ENCODE measurements at places on chromosomes 5 and 9.

- no peak for DNase-seq
These were observed 22.7 kb downstream of the ANXA2R start for GRCh38 chr5:43017428-43017815.

- no peak for DNase-seq
These were observed 6.2 kb downstream of the NLN start for GRCh38 chr5:65728218-65728617.

DNA sequence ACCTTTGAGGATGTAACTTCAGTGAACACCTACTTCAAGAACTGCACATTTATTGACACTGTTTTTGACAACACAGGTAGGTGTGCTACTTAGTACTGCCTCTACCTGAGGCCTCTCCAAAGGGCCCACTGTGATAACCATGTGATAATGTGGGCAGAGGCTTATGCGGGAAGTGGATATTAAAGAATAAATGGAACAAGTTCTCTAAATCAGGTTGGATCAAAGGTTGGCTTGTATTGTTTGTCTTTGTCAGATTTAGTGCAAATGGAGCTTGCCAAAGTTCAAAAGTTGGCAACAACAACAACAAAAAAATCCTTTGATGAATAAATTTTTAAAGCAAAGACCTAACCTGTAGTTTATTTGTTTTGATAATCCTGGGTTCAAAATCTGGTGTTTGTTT, 104.2 kb upstream of the IQGAP2 start:
- DNase-seq, result no peak

GRCh38 chr5:23389291-23390101, 117.9 kb upstream of the PRDM9 start:
- no peak for DNase-seq

DNA sequence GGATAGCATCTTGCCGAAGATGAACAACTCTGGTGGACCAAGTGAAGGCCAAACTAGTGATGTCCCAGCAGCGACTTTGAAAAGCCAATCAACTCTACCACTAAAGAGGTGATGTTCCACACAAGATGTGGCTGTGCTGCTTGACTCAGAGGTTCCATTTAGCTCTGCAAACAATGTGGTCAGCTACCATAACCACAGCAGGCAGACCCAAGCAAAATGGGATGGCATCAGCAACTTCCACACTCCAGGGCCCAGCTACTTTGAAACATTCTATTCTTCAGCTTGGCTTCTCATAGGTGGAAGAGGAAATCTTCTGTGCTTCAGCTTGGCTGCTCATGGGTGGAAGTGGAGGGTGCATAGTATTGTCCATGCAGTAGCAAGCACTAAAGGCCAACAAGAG, 70.5 kb downstream of the IRX2 start:
- DNase-seq, result no peak

DNA sequence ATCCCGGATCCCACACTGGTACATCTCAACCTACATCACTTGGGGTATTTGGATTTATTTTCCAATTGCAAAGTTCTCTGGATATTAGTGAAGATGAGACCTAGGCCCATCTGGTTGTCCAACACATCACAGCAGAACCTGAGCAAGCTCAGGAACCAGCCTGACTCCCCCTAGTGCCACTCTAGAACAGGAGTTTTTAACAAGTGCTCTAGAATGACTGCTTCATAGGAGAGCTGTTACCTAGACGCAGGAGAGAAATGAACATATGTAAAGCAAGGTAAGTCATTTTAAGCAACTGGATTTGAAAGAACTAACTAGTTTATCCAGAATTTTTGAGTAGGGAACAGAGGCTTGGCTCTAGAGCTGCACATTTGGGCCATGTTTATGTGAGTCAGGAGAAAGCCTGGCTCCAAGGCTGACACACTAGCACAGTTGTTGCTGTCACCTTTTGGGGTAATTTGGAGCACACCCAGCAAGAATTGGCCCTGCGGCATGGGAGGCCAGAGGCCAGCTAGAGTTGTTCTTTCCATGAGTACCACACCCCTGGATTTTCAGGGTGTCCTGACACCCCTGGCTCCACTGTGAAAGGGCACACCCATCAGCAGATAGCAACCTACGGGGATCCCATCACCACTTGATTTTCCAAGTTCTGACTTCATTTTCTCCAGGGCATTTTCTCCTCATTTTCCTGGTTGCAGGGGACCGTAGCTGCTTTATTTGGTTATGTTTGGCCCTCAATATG, 110.9 kb upstream of the LPAR1 start:
- no peak for DNase-seq

GRCh38 chr9:34578241-34579103, 11.1 kb downstream of the CNTFR start:
- no peak for DNase-seq

DNA sequence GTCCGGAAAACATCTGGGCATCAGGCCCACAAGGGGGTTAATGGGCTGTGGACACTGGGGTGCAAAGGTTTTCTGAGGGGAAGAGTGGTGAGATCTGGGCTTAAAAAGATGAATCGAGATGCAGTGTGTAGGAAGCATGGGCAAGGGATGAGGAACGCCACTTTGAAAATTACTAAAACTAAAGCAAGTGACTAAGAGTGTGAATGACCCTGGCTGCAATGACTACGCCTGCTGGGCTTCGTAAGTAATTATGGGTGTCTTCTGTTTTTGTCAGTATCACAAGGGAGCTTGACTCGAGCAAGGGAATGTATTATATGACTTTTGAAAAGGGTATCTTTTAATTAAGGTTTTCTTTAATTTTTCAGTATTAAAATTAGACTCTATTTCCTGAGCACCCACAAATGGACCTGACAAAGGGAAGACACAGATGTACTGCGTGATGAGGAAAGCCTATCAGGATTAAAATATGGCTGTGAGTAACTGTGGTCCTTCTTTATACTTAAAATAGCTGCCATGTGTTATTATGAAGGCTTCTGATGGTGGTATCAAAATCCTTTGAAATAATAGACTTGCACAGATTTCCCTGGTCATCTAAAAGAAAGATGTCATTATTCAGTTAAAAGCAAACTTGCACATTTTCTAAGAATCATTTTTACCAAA, 4.2 kb downstream of the CTXN3 start:
- DNase-seq, result no peak

GRCh38 chr9:38088006-38088925, 19.2 kb upstream of the SHB start:
- DNase-seq, result peak; percentile 77

DNA sequence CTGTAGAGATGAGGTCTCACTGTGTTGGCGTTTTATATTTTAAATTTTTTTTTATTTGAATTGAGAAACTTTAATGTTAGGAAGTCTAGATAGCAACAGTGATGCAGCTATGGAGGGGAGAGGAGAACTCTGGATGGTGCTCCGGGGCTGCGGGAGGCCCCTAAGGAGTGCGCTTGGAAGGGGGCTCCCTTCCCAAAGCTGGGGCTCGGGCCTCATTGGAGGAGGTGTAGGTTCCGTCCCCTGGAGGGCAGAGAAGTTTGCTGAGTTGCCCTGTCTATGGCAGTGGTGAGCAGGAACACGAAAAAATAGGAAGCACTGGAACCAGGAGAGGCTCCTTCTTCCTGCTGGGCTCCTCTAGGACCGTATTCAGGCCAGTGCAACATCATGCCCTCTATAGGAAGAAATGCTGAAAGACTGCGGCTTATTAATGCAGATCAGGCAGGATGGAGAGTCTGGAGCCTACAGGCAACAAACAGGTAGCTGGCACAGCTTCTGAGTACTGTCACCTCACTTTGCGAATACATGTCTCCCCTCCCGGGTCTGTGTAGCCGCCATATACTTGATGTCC, 16.1 kb downstream of the AHRR start:
- no peak for DNase-seq

- DNase-seq, result no peak
These were observed 291.2 kb downstream of the TMEM167A start for GRCh38 chr5:82785882-82786509.

- DNase-seq, result no peak
These were observed 41.0 kb upstream of the GFPT2 start for GRCh38 chr5:180394031-180394636.

DNA sequence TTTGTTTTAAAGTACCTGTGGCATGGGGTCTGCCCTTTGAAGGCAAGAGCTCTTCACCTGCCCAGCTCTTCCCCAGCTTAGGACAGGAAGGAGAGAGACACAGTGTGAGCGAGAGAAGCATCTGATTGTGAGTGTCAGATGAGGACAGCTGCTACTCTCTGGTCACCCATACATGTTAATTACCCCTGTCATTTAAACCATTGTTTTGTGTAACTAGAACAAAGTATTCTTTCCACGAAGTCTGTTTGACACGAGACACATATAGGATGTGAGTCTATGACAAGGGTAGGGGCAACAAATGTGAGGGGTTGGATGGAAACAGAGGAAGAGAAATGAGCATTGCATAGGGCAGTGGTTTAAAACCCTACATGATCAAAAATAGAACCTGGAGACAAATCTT, 3.0 kb upstream of the CD274 start:
- DNase-seq, result no peak

DNA sequence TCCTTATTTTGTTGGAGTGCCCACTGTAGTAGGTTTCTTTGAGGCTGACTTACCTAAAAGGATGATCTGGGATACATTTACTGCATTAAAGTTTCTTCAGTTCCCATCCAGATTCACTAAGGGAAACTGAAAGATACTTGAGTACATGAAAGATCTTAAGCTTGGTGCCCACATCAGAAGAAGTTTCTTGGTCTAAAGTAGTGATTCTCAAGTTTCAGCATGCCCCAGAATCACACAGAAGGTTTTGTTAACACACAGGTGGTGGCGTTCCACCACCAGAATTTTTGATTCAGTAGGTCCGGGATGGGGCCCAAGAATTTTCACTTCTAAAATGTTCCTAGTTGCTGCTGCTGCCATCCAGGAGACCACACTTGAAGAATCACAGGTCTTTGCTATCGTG, 171.0 kb downstream of the ZNF462 start:
- DNase-seq, result no peak

- DNase-seq, result no peak
These were observed 608.2 kb upstream of the DAB2 start for GRCh38 chr5:40033009-40033408.

GRCh38 chr9:85016384-85017006, 347.0 kb downstream of the NTRK2 start:
- DNase-seq, result no peak

- DNase-seq, result no peak
These were observed 213.2 kb upstream of the GRIN3A start for GRCh38 chr9:101951598-101951997.

DNA sequence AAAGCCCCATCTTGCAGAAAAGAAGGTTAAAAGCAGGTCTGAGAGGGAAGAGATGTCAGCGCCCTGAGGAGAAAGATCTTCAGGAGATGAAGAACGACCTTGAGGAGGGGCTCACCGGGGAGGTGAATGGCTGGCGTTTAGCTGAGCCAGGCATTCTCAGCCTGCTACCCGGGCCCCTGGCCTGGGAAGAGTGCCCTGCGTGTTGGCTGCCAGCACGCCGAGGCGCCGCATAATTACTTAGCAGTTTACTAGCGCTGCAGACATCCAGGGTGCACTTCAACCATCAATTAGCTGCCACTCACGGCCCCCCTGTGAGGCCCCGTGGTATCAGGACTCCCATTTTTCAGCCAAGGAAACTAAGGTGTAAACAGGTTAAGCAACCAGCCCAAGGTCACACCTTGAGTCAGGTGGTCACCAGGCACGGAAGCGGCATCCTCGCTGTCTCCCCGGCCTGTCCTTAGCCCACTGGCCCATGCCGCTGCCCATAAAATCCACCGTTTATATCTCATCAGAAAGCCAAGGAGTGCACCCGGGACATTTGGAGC, 551.9 kb downstream of the BNC2 start:
- no peak for DNase-seq

DNA sequence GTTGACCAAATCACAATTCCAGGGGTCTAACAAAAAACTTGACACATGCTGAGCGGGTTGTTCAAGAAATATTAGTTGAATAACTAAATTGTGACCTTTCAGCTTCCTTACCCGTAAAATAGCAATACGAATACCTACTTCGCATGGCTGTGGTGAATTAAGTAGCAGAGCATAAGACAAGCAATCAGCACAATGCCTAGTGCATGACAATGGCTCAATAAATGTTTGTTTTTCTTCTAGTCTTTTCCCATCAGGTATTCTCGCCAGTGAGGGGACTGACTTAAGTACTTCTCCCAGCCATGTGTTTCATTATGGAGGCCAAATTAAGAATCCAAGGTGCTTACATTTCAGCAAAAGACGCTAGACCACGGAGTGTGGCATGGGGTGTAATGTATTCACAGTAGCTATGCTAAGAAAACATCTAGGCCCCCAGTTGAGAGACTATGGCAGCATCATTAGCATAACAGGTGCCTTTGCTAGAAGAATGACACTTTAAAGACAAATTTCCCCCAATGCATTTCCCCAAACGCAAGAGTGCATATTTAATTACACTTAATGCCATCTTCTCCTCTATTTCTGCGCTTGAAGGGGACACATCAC, 145.9 kb downstream of the ASTN2 start:
- no peak for DNase-seq

DNA sequence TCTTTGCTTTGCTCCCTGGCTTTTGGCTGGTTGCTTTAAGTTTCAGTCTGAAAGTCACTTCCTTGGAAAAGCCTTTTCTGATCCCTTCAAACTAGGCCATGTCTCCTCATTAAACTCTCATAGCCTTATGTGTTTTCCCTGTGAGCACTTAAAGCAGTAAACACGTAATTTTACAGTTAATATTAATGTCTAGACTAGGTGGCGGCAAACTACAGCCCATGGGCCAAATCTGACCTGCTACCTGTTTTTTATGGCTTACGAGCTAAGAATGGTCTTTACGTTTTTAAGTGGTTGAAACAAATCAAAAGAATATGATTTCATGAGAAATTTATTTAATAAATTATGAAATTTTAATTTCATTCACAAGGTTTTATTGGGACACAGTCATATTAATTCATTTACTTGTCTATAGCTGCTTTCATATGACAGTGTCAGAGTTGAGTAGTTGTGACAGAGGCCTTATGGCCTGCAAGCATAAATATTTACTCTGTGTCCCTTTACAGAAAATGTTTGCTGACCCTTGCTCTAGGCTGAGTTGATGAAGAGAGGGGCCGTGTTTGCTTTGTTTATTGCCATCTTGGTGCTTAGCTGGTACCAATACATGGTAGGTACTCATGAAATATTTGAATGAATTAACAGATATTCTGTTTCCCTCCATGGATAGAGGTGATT, 7.4 kb downstream of the SLC44A1 start:
- DNase-seq, result no peak

GRCh38 chr9:92035687-92036410, 79.4 kb downstream of the SPTLC1 start:
- DNase-seq, result no peak

DNA sequence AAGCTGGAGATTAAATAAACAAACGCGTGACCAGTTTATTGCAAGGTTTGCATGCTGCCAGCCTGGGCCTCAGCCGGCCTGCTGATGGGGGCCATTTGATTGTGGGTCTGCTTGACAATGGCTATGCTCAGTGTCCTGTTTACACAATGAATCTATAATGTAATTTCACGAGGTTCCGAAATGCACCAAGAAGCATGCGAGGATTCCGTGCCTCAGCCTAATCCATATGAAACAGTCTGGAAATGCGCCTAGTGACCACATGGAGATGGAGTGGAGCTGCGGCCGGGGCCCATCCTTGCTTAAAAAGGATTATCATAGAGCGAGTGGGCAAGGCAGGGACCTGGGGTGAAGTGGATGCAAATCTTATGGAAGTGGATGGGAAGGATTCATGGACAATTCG, 382.4 kb downstream of the CDK5RAP2 start:
- DNase-seq, result no peak

All from stimulated activated CD4-positive, alpha-beta T cell treated with anti-CD3 and anti-CD28 coated beads, Interleukin-2, amount 100 ng/mL, for 48 hours (primary cell).